ENCODE measurements at places on chromosomes 12 and 14.

GRCh38 chr12:90333939-90334338, 621.0 kb downstream of the CCER1 start:
- no peak for DNase-seq

DNA sequence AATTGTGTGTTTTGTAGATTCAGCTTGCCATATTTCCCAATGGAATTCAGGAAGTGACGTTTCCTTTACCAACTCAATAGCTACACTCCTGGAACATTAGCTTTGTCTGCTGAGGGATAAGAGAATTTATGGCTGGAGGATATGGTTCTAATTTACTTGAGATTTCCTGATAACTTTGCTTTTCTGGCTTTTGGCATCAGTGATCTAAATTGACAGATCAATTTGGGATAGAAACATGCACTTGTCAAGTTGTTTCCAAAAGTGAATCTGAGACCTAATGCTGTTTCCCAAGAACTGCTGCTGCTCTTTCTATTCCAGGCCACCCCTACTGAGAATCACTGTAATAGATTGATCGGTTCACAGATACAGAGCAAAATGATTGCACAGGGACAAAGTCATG, 43.2 kb downstream of the MGAT4C start:
- no peak for DNase-seq

DNA sequence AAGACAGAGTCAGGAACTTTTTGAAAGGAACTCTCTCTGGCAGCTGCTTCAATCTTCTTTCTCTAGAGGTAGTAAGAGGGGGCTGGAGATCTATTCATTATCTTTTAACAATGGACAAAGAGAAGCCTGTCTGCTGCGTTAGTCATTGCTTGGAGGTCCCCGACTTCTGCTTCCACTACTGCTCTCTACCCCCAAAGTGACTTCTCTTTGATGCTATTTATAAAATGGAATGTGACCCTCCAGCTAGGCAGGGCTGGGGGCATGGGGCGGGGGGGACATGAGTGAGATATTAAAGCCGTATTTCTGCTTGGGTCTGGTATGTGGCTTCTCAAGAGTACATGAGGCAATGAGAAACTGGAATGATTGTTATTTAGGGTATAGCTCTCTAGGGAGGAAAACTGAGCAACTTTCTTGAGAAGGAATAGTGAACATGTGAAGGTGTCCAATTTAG, 41.4 kb upstream of the NUDT4 start:
- no peak for DNase-seq

- DNase-seq, result no peak
Observed at GRCh38 chr14:101845896-101846295, 84.4 kb downstream of the PPP2R5C start.

GRCh38 chr14:29166507-29166906, 399.9 kb downstream of the FOXG1 start:
- DNase-seq, result no peak

DNA sequence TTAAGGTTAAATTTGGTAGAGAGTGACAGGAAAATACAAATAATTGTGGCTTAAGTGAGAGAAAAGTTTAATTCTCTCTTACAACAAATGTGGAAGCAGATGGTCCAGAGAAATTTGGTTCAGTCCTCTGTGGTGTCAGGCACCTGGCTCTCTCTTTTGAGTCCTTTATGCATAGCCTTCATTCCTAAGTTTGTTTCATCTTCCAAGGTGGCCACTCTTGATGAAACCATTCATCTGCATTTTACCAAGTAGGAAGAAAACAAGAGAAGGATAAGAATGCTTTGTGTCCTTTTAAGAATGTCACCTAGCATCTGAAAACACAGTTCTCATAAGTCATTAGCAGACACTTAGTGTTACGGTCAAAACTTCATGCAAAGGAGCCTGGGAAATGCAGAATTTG, 442.5 kb downstream of the CCER1 start:
- no peak for DNase-seq

DNA sequence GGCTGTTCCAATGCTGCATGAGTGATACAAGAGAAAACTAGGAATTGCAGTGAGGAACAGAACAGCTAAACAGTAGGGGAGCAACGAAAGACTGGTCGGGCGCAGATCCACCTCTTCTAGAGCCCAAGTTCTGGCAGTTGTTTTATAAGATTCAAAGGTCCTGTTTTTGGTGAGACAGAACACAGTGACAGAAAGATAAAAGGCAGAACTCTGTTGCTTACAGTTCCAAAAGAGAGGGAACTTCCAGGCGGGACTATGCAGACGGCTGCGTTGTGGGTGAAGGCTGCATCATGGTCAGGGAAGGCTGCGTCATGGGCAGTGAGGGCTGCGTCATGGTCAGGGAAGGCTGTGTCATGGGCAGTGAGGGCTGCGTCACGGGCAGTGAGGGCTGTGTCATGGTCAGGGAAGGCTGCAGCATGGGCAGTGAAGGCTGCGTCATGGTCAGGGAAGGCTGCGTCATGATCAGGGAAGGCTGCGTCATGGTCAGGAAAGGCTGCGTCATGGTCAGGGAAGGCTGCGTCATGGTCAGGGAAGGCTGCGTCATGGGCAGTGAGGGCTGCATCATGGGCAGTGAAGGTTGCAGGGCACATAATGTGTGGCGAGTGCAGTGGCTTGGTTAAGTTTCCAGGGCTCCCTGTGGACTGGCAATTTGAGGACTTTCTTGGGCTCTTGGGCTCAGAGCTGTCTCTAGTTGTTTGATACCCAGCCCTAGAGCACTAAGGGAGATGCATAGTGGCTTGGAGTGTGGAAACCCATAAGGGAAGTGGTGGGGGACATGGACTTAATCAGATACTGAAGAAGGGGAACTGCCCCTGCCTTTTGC, 619.9 kb downstream of the AACS start:
- no peak for DNase-seq

DNA sequence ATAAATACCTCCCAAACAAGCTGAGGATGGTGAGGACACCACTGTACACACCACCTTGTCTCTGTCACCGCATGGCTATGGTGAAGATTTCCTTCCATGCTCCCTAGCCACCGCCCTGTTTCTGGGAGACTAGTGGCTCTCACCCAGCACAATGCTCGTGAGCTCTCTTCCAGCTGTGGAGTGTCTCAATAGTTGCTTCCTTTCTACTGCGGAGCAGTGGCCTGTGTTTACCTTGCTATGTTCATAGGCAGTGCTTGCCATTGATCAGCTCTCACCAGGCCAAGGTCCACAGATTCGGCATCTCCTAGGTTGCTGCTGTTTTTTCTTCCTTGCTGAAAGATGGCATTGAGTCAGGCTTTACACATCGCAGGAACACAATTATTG, 313.6 kb upstream of the RTL1 start:
- no peak for DNase-seq

GRCh38 chr14:60657456-60658210, 8.4 kb upstream of the SIX1 start:
- peak; percentile 45 for DNase-seq

- no peak for DNase-seq
Observed at GRCh38 chr14:30020271-30020670, 92.6 kb upstream of the PRKD1 start.

DNA sequence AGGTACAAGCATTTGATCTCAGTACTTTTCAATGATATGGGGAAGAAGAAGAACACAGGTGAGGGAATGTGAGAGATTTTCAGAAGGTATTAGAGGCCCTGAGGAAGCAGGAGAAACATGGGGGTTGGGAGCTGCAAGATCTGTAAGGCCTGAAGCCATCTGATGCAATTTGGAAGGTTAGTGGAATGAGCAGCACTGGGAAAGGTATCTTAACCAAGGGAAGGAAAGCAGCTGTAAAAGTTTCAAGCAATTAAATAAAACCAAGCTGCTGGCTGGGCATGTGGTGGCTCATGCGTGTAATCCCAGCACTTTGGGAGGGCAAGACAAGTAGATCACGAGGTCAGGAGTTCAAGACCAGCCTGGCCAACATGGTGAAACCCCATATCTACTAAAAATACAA, 104.4 kb upstream of the PARP11 start:
- DNase-seq, result no peak

- DNase-seq, result no peak
Observed at GRCh38 chr12:128009108-128009507, 257.9 kb upstream of the TMEM132C start.

DNA sequence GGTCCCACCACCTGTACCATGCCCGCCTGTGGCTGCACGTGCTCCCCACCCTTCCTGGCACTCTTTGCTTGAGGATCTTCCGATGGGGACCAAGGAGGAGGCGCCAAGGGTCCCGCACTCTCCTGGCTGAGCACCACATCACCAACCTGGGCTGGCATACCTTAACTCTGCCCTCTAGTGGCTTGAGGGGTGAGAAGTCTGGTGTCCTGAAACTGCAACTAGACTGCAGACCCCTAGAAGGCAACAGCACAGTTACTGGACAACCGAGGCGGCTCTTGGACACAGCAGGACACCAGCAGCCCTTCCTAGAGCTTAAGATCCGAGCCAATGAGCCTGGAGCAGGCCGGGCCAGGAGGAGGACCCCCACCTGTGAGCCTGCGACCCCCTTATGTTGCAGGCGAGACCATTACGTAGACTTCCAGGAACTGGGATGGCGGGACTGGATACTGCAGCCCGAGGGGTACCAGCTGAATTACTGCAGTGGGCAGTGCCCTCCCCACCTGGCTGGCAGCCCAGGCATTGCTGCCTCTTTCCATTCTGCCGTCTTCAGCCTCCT, 1.1 kb downstream of the INHBE start:
- peak; percentile 44 for DNase-seq

DNA sequence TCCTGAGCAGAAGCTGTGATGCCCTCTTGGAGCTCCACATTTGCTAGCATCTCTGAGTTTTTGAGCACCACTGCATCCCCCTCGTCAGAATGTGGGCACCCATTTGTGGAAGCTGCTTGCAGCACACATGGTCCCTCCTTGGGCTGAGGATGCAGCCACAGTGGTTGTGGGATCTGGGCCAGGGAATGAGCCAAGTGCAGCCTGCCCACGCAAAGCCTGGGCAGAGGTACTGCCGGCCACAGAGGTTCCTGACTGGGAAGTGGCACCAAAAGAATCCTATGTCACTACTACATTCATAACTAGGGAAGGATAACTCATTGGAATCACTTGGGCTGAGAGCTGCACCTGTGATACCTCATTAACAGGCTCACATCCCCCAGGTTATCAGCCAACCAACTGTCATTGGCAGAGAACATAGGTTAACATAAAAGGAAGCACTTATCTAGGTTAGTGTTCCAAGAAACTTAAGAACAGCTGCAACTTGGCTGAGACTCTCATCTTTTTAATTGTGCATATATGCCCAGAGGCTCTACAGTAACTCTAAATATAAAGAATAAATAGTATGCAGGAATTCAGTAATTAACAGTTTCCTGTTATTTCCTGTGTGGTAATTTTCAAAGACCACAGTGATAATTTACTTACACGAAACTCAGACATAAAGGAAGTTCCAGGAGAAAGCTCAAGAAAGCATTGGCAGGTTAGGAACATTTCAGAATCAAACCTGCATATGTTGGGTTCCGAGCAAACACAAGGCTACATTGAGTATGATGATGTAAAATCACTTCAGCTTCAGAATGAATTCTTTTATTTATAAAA, 145.3 kb downstream of the BCAT1 start:
- DNase-seq, result no peak

DNA sequence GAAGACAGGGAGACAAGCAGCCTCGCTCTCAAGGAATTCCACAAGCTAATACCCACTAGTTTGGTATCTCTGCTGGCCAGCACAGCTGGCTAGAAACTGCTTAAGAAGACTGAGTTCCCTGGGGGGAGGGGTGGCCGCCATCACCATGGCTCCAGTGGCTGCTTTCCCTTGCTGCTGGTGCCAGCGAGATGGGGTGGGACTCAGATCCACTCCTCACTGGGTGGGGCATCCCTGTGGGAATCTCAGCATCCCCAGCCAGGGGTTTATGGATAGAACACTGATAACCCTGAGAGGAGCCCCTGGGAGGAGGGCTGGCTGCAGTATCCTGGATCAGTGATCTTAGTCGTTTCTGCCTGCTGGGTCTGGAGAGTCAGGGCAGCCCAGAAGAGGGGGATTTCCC, 170.6 kb upstream of the MDGA2 start:
- DNase-seq, result no peak

DNA sequence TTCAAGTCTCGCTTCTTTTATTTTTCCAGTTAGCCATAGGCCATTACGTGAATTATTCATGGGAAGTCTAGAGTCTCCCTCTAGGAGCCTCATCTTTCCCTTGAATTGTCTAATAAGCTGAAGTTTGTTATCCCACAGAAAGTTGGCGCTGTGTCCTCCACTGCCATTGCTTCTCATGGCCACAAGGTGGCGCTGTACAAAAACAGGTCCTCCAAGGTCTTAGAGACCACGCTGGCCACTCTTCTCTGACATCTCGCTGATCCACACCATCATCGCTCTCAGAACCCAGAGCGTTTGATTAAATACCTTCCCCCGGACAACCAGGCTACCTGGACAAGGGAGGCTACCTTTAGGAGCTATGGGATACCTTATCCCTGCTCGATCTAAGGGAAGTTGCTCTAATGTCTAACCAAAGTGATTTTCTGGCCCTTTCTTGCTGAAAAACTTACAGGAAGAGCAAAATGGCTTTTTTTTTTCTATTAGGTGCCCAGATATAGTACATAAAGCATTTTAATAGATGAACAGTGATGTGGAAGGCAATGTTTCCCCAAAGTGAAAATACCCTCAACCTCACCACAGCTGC, 110.0 kb downstream of the CCDC60 start:
- DNase-seq, result peak; percentile 19

GRCh38 chr14:52522581-52523345, 29.5 kb downstream of the TXNDC16 start:
- no peak for DNase-seq

DNA sequence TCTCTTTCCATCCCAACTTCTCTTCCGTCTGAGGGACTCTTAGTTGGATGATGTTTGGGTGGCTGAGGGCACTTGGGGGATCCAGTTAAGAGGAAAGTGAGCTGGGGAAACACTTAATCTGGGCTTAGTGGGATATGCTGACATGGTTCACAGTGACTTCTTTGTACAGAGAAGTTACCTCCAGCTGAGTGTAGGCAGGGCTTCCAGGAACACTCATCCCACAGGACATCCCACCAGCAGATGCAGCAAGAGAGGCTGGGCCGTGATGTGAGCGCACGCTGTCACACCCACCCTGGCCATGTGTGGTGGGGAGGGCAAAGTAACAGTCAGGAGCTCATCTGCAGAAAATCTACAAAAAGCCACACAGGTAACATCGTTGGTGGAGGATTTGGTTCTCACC, 832 bp upstream of the CACNA2D4 start:
- DNase-seq, result no peak

DNA sequence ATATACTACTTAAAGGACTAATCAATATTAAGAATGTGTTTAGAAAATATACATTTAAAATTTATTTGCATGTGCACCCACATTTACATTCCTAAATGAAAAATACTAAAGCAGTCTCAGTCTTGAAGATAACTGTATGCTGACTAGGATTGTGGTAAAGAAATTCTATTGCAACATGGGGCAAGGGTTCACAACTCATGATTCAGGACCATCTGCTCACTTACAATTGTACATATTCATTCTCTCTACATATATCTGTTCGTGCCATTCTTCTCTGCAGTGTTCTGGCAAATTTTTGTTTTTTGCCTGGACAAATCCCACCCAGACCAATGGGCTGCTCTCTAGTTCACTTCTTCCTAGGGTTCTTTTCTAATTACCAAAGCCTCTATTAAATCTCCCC, 417.2 kb upstream of the NOVA1 start:
- DNase-seq, result no peak

DNA sequence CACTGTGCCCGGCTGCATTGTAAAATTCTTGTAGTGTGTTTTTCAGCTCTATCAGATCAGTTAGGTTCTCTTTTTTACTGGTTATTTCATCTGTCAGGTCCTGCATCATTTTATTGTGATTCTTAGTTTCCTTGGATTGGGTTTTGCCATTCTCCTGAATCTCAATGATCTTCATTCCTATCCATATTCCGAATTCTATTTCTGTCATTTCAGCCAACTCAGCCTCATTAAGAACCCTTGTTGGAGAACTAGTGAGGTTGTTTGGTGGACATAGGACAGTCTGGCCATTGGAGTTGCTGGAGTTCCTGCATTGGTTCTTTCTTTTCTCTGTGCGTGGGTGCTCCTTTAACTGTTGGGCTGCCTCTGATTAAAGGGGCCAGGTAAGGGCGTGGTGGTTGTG, 5.6 kb upstream of the C1S start:
- DNase-seq, result no peak

All from NCI-H526 treated with DMSO at 0.1 percent for 48 hours (cell line).